Mesenteric fat pad (tissue), 1 donor: ENCODE measurements at places on chromosomes 1 and 21. TPM values are rescaled to one million over a fixed set of nuclear protein-coding genes. Genes with fewer than 3 reads are reported as not detected.

DMBX1 gene
- total RNA-seq: 0.45 TPM

- no peak for DNase-seq
Measured at GRCh38 chr1:56590520-56591011, 11.2 kb upstream of the PLPP3 start.

DNA sequence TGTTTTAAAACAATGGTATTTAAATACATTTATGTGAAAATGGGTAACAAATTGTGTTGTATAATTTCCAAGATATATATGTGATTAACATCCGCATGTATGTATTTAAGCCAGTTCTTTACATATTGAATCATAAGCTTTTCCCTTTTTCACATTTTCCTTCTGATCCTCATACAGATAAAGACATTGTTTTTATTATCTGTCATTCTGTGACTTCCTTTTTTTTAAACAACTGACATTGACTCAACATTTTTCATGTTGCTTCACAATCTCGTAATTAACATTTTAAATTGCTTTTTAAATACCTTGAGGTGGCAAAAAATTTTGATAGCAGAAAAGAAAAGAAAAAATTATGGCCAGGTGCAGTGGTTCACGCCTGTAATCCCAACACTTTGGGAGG, 1.4 kb downstream of the STXBP3 start:
- DNase-seq: no peak

GRCh38 chr1:28830814-28831213, 18.8 kb downstream of the OPRD1 start:
- DNase-seq: no peak

NFIA gene
- 111 TPM for total RNA-seq

CRNN gene
- not detected for total RNA-seq

- no peak for DNase-seq
Measured at GRCh38 chr1:109025694-109026093, 16.2 kb downstream of the WDR47 start.

SLAMF8 gene
- total RNA-seq: 11.3 TPM
